ENCODE measurements at places on chromosomes 12 and 14. TPM values are rescaled to one million over a fixed set of nuclear protein-coding genes. Genes with fewer than 3 reads are reported as not detected.

The PLEK2 gene
- 2.6 TPM for total RNA-seq

The STYK1 gene
- 0.16 TPM for total RNA-seq

The ENDOU gene
- total RNA-seq = 0.09 TPM

The NKX2-1 gene
- 0.09 TPM for total RNA-seq

The SERPINA4 gene
- total RNA-seq = not detected

The HCAR2 gene
- not detected for total RNA-seq

The TSPAN9 gene
- total RNA-seq = 60.1 TPM
